HT1080 (cell line): ENCODE measurements at places on chromosomes 5 and 9. TPM values are rescaled to one million over a fixed set of nuclear protein-coding genes. Genes with fewer than 3 reads are reported as not detected.

- no peak for DNase-seq
These were observed 33.0 kb downstream of the SLC12A7 start for GRCh38 chr5:1078851-1079250.

The PCDHB14 gene
- 0.03 and 0.08 TPM in 2 replicates for total RNA-seq

DNA sequence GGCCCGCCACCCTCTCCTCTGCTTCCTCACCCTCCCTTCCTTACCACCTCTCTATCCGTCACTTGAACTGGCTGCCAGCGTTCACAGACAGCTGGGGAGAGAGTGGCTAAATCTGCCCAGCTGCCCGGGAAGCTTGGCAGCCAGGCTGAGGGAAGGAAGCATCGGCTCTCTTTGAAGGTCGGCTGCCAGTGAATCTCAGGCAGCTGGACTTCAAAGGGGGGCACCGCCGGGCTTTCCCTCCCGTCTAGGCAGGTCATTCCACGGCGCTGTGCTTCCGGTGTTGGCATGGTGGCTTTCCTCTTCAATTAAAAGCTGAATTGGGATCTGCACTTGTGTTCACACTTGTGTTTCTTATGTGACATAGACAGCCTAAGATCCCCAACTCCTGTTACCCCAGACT is 174.0 kb downstream of the GDNF start:
- no peak for DNase-seq

DNA sequence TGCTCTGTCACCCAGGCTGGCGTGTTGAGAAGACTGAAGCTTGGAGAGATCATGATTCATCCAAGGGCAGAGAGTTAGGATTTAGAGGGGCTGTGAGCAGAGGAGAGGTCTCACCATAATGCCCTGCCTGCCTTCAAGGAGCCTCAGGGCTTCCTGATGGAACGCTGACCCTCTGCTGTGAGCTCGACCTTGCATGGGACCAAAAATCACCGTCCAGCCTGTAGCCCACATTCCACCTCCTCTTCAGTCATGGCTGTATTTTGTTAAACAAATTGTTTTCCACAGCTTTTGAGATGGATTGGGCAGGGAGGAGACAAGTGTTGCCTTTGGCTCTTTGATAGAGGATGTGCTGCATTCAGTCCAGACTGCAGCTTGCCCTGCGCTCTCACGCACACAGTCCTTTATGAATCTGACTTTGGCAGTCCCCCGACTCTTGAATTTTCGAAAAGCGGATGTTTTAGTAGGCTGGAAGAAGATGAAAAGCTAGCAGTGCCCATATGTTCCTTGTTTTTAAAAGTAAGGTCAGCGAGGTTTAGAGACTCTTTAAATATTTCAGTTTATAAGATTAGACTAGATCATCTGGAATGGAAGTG is 79.5 kb downstream of the MVB12B start:
- no peak for DNase-seq

GRCh38 chr9:34177593-34178435 is 1.0 kb upstream of the UBAP1 start:
- no peak for DNase-seq

DNA sequence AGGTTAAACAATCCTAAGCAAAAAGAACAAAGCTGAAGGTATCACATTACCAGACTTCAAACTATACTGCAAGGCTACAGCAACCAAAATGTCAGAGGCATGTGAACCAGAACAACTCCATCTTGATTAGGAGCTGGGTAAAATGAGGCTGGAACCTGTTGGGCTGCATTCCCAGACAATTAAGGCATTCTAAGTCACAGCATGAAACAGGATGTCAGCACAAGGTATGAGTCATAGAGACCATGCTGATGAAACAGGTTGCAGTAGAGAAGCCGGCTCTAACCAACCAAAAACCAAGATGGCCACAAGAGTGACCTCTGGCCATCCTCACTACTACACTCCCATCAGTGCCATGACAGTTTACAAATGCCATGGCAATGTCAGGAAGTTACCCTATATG is 252.0 kb downstream of the RASEF start:
- DNase-seq: peak; percentile 89

The OCLN gene
- total RNA-seq: 3.9 and 4.0 TPM in 2 replicates

The AK3 gene
- 55.9 and 88.8 TPM in 2 replicates for total RNA-seq

- no peak for DNase-seq
These were observed 390.3 kb downstream of the CAAP1 start for GRCh38 chr9:26502311-26502710.

GRCh38 chr5:78961743-78962142 is 23.4 kb downstream of the ARSB start:
- DNase-seq: no peak

GRCh38 chr9:98226957-98227356 is 28.5 kb downstream of the TBC1D2 start:
- DNase-seq: no peak

DNA sequence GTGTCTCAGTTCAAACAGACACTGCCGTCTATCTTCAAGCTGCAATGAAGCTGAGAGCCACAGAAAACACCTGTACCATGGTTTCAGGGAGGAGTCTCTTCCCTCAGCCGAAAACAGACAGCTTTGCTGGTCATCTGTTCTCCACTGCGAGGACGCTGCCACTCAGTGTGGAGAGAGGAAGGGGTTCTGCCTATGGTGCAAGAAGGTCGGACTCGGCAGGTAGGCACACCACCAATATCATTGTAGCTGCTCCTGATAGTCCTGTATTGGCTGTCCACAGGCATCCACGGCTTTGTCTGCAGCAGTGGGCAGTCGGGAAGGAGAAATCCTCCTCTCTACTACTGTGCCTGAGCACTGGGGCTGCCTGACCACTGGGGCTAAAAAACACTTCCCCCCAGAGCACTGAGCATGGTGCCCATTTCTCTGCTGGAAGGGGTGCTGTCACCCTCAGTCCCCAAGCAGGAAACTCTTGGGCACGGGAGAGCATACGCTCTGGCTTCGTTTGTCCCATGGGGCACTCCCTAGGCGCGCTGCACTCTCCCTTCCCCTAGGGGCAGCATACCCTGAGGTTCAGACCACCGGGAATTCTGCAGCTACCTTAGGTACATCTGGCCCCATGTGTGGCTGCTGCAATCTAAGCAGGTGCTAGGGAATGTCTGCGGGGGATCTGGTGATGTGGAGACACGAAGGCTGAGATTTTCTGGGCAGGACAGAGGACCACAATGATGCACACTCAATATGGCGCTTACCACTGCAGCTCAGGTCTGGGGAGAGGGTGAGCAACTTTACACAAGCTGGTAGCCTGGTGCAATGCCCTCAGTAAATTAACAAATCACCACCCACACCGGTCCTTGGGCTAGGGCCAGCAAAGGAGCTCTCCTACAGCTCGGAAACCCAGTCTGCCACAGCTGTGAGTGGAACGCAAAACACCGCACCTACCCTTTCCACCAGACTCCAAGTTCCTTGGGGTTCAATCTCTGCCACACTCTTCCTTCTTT is 880.9 kb upstream of the SEMA6A start:
- no peak for DNase-seq

DNA sequence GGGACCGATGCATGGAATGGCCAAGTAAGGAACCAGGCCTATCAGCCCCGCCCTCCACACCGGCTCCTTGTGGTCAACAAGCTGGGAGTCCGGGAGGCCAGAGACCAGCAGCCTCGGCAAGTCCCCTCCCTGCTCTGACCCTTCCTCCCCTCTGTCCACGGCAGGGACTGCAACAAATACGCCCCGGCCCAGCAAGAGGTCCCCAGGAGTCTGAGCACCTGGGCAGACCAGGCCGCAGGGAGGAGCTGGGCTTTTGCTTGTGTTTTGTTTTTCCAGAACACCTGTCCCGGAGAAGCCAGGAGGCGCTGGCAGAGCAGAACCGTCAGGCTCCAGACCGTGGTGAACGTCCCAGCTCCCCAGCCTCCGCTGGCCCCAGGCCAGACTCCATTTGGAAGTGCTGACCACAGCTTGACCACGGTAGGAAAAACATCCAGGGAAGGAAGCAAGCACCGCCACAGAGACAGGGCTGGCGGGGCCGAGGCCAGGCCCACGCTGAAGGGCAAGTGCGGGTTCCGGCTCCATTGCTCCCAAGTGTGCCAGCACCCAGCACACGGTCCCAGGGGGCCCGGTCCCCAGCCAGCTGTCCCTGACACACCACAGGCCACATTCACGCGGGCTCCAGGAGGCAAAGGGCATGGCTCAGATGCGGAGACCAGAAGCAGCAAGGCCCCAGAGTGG is 56.7 kb downstream of the VAV2 start:
- DNase-seq: peak; percentile 32

DNA sequence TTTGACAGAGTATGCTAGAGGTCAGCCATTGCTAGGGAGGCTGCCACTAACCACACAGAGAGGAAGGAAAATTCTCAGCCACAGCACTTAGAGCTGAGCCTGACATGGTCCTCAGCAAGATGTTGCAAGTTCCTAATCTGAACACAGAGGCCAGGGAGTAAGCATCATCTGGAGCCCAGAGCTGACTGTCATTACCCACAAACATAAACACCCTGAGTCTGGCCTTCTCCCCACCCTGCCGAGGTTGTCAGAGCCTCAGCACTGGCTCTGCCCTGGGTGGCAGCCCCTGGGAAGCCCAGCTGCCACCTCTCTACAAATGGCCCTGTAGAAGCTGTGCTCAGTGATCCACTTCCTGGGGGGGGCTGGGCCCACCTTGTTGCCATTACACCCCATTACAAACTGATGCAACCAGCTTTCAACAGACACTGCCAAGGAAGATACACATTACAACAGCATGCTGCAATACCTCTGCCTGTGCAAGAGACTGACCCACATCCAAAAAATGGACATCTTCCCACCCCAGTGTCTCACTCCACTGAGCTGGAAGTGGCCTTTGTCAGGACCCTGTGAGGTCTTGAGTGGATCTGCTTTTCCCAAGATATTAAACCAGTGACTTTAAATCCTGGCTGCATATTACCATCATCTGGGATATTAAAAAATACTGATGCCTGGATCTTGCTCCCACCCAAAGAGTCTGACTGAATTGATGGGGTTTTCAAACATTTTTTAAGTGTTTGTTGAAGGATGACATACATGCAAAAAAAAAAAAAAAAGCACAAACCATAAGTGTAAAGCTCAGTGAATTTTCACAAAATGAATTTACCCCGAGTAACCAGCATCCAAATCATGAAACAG is 33.0 kb downstream of the IRF1 start:
- no peak for DNase-seq

The NMUR2 gene
- not detected in 2 replicates for total RNA-seq

The ATP10B gene
- total RNA-seq: not detected in 2 replicates

- no peak for DNase-seq
These were observed 234.8 kb downstream of the AUH start for GRCh38 chr9:91126761-91127445.

DNA sequence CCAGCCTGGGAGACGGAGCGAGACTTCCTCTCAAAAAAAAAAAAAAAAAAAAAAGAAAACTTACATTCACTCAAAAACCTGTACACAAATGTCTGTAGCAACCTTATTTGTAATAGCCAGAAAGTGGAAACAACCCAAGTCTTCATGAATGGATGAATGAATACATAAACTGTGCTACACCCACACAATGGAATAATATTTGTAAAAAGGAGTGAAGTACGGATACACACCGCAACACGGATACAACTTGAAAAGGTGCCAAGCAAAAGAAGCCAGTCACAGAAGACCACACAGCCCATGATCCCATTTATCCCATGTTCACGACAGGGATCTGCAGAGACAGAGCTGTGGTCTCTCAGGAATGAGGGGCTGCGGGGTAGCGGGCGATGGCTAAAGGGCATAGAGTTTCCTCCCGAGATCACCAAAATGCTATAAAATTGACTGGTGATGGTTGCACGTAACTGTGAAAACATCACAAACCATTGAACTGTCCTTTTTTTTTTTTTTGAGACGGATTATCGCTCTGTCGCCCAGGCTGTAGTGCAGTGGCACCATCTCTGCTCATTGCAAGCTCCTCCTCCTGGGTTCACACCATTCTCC is 76.2 kb upstream of the COL5A1 start:
- DNase-seq: no peak

The EPB41L4A gene
- 0.30 TPM in 1 of 2 replicates, not detected in the other for total RNA-seq

- no peak for DNase-seq
These were observed 51.3 kb downstream of the TMEM167A start for GRCh38 chr5:83025690-83026478.

DNA sequence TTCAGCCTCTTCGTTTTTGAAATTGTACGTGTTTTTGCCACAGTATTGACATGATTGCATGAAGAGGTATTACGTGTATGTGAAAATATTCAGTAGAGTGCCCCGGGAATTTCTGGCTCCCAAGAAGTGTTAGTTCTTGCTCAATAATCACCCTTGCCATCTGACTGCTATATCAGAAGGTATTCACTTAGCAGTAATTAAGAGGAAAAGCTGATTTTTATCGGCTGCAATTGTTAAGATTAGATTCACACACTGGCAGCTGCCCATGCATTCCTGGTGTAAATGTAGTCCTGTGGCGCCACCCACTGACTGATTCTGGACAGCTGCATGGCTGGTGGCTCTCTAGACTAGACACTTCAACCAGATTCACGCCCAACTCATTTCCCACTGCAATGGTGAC is 440.1 kb upstream of the ADAMTS16 start:
- DNase-seq: peak; percentile 51

GRCh38 chr9:90914196-90914595 is 112.6 kb downstream of the SYK start:
- no peak for DNase-seq

- DNase-seq: peak; percentile 61
These were observed 16.9 kb downstream of the IL5 start for GRCh38 chr5:132526290-132526973.

- DNase-seq: no peak
These were observed 159.4 kb downstream of the TENT4A start for GRCh38 chr5:6872441-6873160.

The PCDHB8 gene
- not detected in 2 replicates for total RNA-seq

- DNase-seq: peak; percentile 81
These were observed 144.5 kb downstream of the GAPVD1 start for GRCh38 chr9:125405938-125406809.

DNA sequence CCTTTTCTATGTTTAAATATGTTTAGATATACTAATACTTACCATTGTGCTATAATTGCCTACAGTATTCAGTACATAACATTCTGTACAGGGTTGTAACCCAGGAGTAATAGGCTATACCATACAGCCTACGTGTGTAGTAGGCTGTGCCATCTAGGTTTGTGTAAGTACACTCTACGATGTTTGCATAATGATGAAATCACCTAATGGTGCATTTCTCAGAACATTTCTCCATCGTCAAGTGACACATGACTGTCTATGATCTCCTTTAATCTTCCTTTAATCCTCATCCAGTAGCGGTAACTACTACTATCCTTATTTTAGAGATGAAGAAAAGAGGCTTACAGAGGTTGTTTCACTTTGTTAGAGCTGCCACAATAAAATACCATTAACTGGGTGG is 369.2 kb downstream of the PLK2 start:
- DNase-seq: no peak

GRCh38 chr9:22046243-22046885 is 37.3 kb upstream of the CDKN2B start:
- DNase-seq: no peak

- DNase-seq: no peak
These were observed 18.8 kb upstream of the CPEB4 start for GRCh38 chr5:173869316-173869715.

The OR1L4 gene
- total RNA-seq: not detected in 2 replicates

The ACOT12 gene
- 0.03 TPM in 1 of 2 replicates, not detected in the other for total RNA-seq
